ENCODE measurements at places on chromosomes 2 and 18.

DNA sequence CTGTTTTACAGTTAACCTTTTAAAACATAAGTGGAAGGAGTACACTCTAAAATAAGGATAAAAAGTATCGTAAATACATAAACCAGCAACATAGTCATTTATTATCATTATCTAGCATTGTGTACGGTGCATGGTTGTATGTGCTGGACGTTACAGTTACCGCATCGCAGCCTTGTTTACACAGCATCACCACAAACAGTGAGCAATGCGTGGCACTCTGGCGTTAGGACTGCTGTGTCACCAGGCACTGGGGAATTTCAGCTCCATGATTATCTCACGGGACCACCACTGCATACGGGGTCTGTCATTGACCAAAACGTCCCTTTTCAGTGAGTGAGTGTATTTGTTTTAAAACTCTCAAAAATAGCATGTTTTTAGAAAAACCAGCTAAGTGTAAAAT is 103.0 kb upstream of the SNTG2 start:
- DNase-seq: no peak

DNA sequence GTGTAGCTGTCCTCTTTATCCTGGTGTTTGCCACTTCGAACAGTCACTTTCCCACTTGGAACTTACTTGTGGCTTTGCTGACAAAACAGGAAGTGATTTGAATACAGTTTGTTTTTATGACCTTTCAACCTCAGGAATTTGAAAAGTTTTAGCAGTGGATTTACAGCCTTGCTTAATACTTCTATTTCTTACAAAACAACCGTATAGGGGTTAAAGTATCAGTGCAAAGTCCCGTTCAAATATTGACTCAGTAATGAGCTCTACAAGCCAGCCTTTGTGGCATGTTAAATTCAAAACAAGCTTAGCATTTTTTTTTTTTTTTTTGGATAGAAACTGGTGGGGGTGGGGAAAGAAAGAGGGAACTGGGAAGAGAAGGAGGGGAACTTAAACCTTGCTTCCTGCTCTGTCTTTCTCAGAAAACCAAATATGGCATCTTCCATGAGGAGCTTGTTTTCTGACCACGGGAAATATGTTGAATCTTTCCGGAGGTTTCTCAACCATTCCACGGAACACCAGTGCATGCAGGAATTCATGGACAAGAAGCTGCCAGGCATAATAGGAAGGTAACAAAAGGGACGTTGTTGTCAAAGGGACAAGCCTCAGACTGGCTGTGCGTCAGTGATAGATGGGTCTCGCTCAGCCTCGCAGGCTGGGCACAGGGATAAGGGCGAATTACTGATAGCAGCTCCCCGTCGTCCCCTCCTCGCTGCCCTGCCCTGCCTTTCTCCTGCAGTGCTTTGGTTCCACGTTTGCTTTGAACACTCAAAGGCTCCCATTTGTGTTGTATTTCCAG is at the start of gene HNMT:
TSS of gene HNMT (plus strand) at position 408 of the 793 bp plus-strand sequence. CDS start at position 427, 19 bp downstream.
- no peak for DNase-seq

GRCh38 chr2:220123751-220124150 is 496.3 kb downstream of the SLC4A3 start:
- DNase-seq: no peak

GRCh38 chr2:97712693-97713295 is 582 bp upstream of the ZAP70 start:
- peak; percentile 19 for DNase-seq

GRCh38 chr2:143616452-143616851 is 487.2 kb downstream of the ARHGAP15 start:
- no peak for DNase-seq

DNA sequence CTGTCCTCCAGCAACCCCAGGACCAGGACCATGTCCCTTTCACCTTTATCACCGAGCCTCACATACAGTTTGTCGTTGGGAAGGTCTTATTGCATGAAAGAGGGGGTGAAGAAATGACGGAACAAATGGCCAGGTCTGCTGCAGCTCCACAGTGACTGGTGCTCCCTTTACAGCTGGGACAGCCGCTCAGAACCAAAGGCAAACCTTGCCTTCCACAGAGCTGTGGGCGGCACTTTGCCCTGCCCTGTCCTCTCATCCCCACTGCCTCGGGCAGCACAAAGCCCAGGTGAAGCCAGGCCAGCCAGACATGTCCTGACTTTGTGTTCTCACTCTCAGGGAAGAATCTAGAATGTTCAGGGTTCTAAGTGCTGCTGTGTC is 961 bp downstream of the GPR55 start:
- no peak for DNase-seq

DNA sequence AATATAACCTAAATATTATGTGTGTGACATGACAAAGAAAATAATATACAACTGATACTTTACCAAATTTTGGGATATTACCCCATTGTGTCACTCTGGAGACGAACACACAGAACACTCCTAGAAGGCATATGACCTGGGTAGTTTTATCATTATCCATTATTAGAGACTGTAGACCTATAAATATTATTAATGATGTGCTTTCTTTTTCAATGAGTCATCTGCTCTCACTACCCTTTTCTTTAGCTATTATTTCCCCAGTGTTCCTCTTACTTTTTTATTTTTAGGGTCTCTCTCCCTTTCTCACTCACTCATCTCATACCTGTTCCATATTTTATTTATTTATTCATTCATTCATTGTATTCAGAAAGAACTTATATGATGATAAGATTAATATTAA is 143.3 kb upstream of the ITGA4 start:
- DNase-seq: no peak

DNA sequence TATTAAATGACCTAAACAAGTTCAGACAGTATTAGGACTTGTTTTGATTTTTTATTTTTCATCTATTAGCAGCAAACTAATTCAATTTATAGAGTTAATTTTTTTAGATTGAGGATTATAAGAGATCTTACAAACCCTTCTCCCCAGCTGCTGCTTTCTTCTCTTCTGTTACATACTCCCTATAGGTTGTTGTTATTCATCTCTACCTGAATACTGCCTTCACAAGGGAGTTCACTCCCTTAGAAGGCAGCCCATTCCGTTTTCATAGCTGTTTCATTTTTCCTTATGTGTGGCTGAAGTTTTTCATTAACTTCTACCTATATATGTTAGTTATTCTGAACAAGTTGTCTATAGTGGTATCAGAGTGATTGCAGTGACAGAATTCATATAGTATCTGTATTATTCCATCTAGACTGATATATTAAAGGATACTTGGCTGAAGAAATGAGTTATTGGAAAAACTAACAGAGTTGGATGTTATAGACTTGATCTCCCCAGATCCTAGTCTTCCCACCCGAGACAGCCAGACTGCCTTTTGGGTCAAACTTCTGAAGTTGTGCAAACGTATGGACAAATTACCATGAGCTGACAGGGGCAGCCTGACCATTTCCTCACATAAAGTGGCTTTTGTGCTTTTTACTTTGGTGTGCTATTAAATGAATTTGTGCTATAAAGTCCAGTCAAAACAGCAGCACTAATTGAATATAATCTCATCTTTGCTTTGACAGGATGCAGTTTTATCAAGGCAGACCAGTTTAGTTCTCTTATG is 8.7 kb downstream of the GLS start:
- no peak for DNase-seq

DNA sequence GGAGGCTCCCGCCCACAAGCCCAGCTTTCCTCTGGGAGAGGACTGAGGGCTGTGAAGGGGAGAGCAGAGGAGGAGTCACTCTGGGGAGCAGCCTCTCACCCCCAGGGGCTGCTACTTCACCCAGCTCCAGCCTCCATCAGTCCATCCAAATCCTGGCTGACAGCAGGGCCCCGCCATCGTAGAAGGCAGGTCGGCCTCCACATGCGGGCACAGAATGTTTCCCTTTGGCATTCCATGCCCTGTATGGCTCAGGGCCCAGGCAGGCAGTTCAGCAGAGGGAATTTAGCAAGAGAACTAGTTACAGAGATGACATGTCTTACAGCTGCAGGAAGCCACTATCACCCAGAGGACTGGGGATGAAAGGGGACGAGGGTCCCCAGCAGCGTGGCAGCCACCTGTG is 6.4 kb upstream of the ODC1 start:
- no peak for DNase-seq

DNA sequence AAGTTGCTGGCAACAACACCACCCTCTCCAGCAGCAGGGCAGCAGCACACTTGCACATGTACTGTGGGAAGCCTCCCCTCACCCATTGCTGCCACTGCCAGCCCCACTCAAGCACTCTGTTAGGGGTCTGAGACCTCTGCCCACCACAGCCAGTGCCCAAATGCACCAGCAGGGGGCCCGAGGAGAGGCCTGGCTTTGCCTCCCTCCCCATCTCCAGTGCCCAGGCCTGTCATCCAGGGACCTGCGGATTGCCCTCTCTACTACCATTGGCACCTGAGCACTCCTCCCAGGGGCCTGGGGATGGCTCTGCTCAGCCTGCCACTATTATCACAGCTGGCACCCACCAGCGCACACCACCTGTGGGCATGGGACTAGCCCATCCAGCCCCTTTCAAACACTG is 175.7 kb downstream of the PMAIP1 start:
- DNase-seq: no peak

GRCh38 chr18:11998193-11998592 is 16.9 kb downstream of the IMPA2 start:
- no peak for DNase-seq

- no peak for DNase-seq
Measured at GRCh38 chr2:54728669-54729120, 5.2 kb downstream of the EML6 start.

DNA sequence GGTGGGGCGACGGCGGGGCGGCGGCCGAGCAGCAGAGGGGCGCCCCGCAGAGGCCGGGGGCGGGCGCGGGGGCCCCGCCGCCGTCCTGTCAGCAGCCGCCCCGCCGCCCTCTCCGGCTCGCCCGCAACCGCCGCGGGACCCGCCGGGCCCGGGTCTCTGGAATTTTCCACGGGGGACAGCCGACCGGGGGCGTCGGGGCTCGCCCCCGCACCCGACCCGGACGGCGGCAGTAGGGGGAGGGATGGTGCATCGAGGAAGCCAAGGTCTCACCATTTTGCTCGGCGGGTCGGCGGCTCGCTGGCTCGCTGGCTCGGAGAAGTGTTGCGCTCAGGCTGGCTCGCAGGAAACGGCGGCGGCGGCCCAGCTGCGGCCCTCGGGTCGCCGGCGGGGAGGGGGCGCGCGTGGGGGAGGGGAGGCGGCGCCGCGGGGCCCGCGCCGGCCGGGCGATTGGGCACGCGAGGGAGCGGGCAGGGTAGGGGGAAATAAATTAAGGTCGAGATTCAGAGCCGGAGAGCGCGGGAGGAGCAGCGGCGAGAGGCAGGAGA is 405 bp downstream of the PPP3R1 start:
- peak; percentile 45 for DNase-seq

DNA sequence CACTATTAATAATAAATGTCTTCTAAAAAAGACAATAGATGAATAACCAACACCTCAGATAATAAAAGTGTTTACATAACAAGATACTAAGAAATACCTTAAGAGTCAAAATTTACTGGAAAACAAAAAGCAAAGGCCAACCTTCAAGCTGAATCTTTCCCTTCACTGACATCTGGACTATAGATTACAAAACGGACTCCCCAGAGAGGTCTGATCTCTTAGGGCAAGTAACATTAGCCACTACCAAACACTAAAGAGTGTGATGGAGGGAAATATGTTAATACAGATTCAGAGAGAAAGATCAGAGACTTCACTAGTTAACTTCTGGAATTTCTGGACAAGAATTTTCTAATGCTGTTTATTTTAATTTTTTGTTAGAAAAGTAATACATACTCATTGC is 13.9 kb downstream of the CLASP1 start:
- no peak for DNase-seq

DNA sequence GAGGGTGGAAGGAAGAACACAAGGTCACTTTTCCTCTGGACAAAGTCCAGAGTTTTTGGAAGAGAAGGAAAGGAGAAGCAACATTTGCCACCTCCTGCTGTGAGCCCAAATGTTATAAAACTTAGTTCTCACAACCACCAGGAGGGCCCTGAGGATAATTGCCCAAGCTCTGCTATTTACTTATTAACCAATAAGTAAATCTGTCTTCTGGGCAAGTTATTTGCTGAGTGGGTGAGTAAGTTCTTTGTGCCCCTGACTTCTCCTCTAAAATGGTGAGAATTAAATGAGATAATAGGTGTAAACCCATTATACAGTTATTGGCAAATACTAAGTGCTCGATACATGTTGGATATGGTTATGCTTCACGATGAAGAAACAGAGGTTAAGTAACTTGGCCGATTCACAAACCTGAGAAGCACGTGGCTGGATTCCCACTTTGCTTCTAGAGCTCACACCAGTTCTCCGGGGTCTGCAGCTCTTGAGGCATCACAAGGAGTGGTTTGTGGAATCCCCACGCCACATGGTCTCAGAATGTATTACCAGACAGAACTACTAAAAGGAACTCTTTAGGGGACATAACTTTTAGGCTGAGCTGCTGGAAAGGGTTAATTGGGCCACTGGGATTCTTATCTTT is 164.1 kb downstream of the MYCN start:
- DNase-seq: no peak

- no peak for DNase-seq
Measured at GRCh38 chr2:168344706-168345105, 97.3 kb upstream of the STK39 start.

DNA sequence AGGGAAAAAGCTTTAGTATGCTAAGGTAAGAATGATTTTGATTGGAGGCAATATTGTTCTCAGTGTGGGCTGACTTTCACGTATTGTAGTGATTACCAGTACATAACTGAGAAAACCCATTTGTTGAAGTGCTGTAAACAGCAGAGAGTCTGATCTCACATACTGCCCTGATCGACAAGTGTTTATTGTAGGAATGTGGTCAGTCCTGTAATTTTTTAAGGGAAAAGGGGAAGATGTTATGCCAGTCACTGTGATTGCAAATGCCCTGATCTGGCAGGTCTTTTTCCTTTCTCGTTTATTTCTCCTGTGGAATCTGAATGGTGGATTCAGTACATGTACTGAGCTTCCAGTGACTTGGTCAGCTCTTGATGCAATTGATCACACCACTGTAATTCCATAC is 11.5 kb downstream of the SPATS2L start:
- DNase-seq: no peak

DNA sequence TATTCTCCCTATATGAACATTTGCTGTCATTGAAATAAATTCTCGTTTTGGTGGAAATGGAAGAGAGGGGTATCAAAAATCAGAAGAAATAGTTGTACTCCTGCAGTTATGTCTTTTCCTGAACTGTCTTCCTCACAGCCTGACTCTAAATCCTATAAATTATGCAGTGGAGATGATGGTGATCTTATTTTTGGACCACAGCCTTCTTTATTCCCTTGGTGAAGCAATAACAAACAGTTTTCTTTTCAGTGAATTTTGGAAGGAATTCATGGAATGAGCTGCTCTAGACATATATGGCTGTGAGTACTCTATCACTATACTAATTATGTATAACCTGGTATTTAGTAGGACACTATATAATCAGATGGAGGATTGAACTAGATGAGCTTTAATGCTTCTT is 1.7 kb upstream of the SLC25A12 start:
- no peak for DNase-seq

DNA sequence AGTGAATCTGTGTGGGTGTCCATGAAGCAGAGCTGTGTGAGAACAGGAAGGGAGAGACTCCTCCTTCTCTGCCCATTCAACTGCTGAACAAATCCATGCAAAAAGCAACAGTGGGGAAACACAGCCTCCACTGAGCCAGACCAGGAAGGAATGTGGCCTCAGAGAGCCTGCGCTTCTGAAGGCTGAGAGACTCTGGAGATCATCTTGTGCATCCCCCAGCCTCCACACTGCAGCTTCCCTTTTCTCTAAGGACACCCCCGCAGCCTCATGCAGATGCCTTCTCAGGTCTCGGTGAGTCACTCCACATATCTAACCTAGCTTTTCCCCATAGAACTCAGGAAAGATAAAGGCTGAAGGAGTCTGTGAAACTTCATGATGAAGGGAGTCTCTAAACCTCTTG is 402.9 kb downstream of the TNS1 start:
- DNase-seq: no peak
